Activated CD4-positive, alpha-beta T cell treated with anti-CD3 and anti-CD28 coated beads, Interleukin-2, amount 50 U/mL, for 16 hours (primary cell): ENCODE measurements at places on chromosomes 7 and 10.

DNA sequence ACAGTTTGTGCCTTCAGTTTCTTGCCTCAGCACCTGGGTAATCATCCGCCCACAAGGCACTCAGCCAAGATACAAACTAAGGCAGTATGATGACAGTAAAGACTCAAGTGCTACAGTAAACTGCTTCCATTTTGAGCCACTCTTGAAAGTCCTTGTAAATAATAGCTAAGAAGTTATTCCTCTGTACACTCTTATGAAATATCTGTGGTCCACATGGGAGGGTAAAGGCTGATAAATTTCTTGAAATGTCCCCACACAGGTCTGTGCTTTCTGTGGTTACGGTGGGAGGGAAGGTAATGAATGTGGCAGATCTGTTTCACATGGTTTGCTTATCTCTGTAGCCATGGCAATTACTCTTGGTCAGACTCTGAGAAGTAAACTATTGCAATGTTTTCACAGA lies 551.0 kb upstream of the ZWINT start:
- DNase-seq, result no peak

- peak; percentile 94 for DNase-seq
These were observed 64.4 kb upstream of the PDGFA start for GRCh38 chr7:584122-584465.

DNA sequence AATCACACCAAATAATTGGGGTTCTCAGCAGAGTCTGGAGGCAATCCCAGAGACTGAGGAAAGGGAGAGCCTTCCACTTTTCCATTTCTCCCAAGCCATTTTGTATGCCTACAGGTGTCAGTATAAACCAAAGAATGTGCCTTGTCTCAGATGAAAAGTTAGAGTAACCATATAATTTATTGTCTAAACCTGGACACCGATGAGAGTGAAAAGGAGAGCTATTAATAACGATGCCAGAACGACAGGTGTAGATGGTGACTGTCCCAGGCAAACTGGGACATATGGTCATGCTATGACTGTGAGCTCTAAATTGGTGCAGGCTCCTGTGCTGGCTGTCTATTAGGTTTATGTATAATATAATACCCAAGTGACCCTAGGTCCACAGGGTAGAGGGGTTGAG lies 219.6 kb downstream of the ARHGAP12 start:
- DNase-seq, result no peak

DNA sequence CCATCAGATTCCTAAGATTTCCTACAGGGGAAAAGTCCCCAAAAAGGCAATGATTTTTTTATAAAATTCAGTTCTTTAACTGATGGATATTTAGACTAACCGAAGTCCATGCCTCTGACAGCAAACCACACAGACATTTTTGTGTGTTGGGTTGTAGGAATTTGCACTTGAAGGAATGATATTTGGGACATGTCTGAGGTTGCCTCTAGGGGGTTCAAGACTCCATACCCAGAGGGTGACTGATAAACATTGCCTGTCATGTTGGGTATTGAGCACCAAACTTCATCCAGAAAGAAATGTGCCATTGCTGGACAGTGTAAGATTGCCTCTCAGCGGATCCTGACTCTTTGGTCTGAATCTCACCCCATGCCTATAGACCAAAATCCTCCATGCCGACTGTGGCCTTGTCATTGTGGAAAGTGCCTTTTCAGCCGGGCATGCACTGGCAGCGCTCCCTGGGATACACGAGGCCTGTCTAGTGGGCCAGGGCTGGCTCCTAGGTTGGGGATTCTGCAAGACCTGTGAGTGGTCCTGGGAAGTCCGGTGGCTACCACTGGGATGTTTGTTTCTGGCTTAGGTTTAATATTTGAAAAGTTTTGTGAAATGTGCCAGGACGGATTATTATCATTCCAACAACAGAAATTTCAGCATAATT lies 252.9 kb downstream of the WDR37 start:
- no peak for DNase-seq

- no peak for DNase-seq
These were observed 412.1 kb downstream of the SUGCT start for GRCh38 chr7:40546616-40547501.

GRCh38 chr7:111215550-111215949 lies 124.6 kb downstream of the LRRN3 start:
- peak; percentile 20 for DNase-seq
